ENCODE measurements at places on chromosomes 7 and 10. TPM values are rescaled to one million over a fixed set of nuclear protein-coding genes. Genes with fewer than 3 reads are reported as not detected.

The CCDC172 gene
- polyA plus RNA-seq, result not detected

The GCK gene
- polyA plus RNA-seq, result 1.4 TPM

The OLAH gene
- polyA plus RNA-seq, result 1.0 TPM

The FFAR4 gene
- polyA plus RNA-seq, result 0.22 TPM

The VAX1 gene
- not detected for polyA plus RNA-seq

The CRPPA gene
- polyA plus RNA-seq, result 0.67 TPM

The TMEM139 gene
- 0.56 TPM for polyA plus RNA-seq

The RARRES2 gene
- 478 TPM for polyA plus RNA-seq

The OPN4 gene
- polyA plus RNA-seq, result 0.34 TPM

The LIMK1 gene
- polyA plus RNA-seq, result 6.2 TPM

The CYP2E1 gene
- polyA plus RNA-seq, result 3.1 TPM

The ADARB2 gene
- polyA plus RNA-seq, result 0.31 TPM

The DCLRE1C gene
- polyA plus RNA-seq, result 2.7 TPM

The TRIM56 gene
- polyA plus RNA-seq, result 23.1 TPM

The PNLIPRP2 gene
- polyA plus RNA-seq, result not detected

The ANKRD22 gene
- 14.7 TPM for polyA plus RNA-seq

The ZFAND2A gene
- 36.9 TPM for polyA plus RNA-seq

The GIMAP4 gene
- polyA plus RNA-seq, result 9.4 TPM

The ATP5MK gene
- 801 TPM for polyA plus RNA-seq

The VSTM4 gene
- 18.2 TPM for polyA plus RNA-seq

The SFTPA2 gene
- 0.68 TPM for polyA plus RNA-seq

The ORAI2 gene
- 17.8 TPM for polyA plus RNA-seq

The GATA3 gene
- 1.6 TPM for polyA plus RNA-seq

The ACSL5 gene
- 36.5 TPM for polyA plus RNA-seq

The ATOH7 gene
- polyA plus RNA-seq, result not detected

The FKBP6 gene
- polyA plus RNA-seq, result not detected
